ENCODE measurements at places on chromosomes 1 and 21. TPM values are rescaled to one million over a fixed set of nuclear protein-coding genes. Genes with fewer than 3 reads are reported as not detected.

The GPR25 gene
- not detected for total RNA-seq

The ACTL8 gene
- 2.1 TPM for total RNA-seq

The LAX1 gene
- total RNA-seq: not detected

The MTMR11 gene
- total RNA-seq: 0.56 TPM

The SLC44A3 gene
- total RNA-seq: not detected

The CFHR3 gene
- total RNA-seq: 0.47 TPM

The OR2T11 gene
- not detected for total RNA-seq

The FHL3 gene
- 144 TPM for total RNA-seq

The RHBDL2 gene
- not detected for total RNA-seq

The AIDA gene
- 51.3 TPM for total RNA-seq
